ENCODE measurements at places on chromosomes 2 and 18.

DNA sequence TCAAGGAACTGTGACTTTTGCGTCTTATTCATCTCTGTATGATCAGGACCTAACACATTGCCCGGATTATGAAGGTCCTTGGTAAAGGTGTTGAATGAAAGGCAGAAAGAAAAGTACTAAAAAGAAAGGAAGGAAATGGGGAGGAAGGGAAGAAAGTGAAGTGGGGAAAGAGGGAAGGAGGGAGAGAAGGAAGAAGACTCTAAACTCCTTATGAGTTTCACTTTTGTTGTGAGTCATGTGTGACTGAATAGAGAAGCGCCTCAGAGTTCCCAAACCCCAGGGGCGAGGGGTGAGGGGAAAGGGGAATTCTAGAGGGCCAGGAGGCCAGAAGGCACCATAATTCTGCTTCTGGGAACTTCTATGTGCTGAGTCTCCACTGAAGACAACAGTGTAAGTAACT is 30.9 kb upstream of the OSBPL6 start:
- no peak for DNase-seq

- no peak for DNase-seq
Observed at GRCh38 chr2:100192300-100192699, 49.9 kb upstream of the AFF3 start.

DNA sequence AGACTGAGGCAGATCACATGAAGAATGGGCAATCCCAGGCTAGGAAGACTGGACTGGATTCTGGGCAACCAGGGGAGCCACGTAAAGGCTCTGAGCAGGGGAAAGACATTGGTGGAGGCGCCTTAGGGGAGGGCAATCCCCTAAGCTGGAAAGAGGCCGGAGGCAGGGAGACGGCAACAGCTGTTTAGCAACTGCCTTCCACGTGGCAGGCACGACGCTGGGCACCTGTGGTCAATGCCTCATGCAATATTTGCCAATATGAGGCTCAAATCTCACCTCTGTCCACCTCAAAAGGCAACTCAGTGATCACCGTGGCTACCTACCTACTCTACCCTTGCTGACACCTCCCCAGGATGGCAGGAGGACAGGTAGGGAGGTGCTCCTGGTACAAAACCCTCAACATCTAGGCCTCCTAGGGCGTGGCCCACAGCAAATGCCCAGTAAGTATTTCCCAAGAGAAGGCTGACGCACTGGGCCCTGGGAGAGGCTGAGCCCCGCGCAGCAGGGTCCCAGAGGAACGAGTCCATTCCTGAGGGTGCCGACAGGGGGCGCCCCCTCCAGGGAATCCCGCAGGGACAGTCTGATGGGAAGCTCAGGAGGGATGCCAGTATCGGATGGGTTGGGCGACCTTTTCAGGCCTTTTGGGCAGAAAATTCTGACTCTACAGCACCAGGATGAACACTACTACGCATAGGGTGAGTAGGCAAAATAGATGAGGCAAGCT is 8.9 kb downstream of the BOLA3 start:
- no peak for DNase-seq

- no peak for DNase-seq
Observed at GRCh38 chr2:53826587-53827397, 33.0 kb downstream of the GPR75 start.

- DNase-seq = no peak
Observed at GRCh38 chr2:123546353-123546752, 478.7 kb upstream of the CNTNAP5 start.

- no peak for DNase-seq
Observed at GRCh38 chr2:121888189-121888557, 132.7 kb downstream of the TSN start.

GRCh38 chr2:231198291-231199173 is at the start of gene ARMC9:
TSS of gene ARMC9 (plus strand) at chr2:231198631. CDS start at chr2:231206239, 7,608 bp downstream.
- peak; percentile 79 for DNase-seq

DNA sequence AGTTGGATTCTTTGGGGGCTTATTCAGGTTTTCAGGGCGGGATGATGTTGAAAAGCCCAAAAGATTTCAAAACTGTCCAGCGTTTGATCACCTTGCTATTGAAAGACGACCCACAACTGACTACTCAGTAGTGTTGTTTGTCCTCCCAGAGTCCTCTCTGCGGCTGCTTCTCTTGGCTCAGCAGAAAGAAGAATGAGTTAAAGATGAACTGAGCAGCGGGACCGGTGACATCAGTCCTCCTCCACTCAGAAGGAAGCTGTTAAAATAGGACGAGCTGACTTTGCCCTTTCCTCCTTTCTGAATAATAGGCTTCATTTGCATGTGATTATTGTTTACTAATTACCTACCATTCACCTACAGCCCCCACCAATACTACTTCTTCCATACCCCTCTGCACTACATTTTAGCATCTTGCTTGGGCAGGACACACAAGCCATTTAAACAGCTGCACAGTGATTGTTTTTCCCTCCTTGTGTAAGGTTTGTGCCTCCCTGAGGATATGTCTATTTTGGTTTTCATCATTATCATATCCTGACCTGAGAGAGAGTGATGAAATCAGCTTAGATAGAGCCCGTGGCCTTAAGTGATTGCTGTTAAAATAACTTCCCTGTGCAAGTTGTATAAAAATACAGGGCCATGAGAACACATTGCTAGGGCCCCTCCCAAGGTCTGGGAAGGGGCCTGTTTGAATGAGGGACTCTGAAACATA is 261.8 kb downstream of the FHOD3 start:
- DNase-seq = no peak

GRCh38 chr2:85796341-85797262 is 42.8 kb downstream of the ATOH8 start:
- DNase-seq = peak; percentile 13

Measured in activated B cell treated with CpG ODN at 0.5 μM for 24 hours (primary cell).